Left renal cortex interstitium (tissue), 4 donors: ENCODE measurements at places on chromosomes 4 and X.

GRCh38 chrX:78104447-78105176 is 564 bp downstream of the PGK1 start:
- peak; percentile 7 for DNase-seq

GRCh38 chr4:138225477-138225876 is 16.7 kb downstream of the SLC7A11 start:
- DNase-seq = no peak

GRCh38 chrX:76148041-76148665 is 24.7 kb upstream of the PBDC1 start:
- DNase-seq = no peak

- peak; percentile 4 for DNase-seq
These were observed 102.9 kb downstream of the GRXCR1 start for GRCh38 chr4:42995343-42995944.

DNA sequence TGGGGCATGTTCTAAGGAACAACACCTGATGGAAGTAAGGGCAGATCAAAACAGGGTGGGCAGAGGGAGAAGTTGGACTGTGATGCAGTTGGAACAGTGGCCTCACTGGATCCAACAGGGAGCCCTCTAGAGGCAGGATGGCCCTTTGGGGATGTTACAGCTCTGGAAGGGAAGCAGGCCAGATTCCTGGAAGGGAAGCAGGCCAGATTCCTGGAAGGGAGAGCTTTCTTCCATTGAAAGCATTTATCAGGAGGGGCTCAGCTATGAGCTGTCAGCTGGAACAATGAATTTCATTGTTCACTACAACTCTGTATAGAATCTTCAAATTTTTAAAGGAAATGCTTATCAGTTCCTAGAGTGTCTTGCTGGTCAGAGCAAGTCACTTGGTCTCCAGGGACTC is 17.7 kb downstream of the IL15 start:
- no peak for DNase-seq

DNA sequence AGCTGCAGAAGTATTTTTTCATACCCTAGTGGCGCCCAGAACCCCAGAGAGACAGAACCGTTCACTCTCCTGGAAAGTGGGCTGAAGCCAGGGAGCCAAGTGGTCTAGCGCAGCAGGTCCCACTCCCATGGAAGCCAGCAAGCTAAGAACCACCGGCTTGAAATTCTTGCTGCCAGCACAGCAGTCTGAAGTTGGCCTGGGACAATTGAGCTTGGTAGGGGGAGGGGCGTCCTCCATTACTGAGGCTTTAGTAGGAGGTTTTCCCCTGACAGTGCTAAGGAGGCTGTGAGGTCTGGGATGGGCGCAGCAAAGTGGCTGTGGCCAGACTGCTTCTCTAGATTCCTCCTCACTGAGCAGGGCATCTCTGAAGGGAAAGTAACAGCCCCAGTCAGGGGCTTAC is 84.5 kb upstream of the ATXN3L start:
- no peak for DNase-seq

DNA sequence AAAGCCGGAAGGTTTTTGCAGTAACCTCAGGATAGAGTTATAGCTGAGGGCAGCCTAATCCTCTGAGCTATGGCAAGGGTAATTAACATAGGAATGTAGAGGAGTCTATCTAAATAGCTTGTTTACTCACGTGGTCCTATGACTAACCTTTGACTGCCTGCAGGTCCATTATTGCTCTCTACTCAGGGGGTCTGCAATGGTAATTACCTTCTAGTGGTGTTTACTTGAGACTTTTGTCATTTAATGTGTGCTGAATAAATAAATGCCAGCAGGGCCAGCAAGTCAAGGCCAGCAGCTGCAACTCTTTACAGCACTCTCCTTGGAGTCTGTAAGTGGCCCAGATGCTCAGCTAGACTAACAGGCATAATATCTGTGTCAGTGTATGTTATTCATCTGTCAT is 212.7 kb upstream of the FMR1 start:
- DNase-seq = no peak

DNA sequence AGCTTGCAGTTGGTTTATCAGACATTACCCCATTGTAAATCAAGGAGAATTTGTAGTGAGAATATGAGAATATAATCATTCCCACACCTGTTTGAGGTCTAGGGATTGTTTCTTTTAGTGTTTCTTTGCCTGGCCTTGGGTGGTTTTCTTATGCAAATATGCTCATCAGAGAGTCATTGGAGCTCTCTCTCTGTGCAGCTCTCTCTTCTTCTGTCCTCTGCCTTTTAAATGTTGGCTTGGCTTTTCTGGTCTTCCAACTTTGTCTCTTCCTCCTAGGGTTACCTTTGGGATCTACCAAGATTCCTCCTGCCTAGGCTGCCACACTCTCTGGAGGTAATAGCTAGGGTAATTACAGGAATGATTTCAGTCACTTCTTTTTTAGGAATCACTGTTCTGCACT is 102.3 kb upstream of the ARSJ start:
- DNase-seq = no peak

- DNase-seq = no peak
These were observed 7.2 kb downstream of the GSTCD start for GRCh38 chr4:105715692-105716278.

- no peak for DNase-seq
These were observed 95.6 kb downstream of the AFAP1 start for GRCh38 chr4:7843831-7844593.

- no peak for DNase-seq
These were observed 1454.7 kb upstream of the IGFBP7 start for GRCh38 chr4:58564695-58565475.

DNA sequence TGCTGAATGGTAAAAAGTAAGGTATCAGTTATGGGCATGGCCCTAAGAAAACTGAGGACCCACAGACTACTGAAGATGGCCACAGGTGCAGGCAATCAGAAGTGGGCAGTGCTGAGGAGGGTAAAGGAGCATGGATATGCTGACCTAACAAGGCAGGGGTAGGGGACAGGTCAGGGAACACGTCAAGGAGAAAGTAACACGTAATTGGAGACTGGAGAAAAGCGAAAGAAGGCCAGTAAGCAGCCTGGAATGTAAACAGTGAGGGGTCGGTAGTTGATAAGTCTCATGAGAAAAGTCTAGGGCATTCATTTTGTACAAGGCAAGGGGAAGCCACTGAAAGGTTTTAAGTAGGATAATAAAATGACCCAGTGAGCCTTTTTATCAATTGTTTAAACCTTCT is 153.3 kb downstream of the PRDM5 start:
- DNase-seq = no peak

- no peak for DNase-seq
These were observed 8.9 kb downstream of the NUP62CL start for GRCh38 chrX:107197319-107197718.

GRCh38 chrX:46941341-46941740 is 29.1 kb downstream of the JADE3 start:
- no peak for DNase-seq

DNA sequence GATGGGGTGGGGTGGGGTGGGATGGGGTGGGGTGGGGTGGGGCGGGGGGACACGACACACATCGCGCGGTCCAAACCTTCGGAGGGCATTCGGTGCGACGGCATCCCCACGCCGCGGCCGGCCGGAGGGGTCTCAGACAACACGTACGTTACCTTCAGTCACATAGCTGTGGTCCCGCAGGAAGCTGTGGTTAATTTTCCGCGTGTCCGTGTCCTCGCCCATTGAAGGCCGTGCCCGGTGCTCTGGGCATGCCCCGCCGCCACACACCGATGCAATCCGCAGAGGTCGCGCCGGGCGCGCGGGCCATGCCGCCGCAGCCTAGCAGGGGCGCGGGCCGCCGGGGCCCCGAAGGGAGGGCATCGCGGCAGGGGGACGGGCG is 417 bp downstream of the PPP2R2C start:
- DNase-seq = no peak

GRCh38 chrX:131792356-131792749 is 230.7 kb upstream of the STK26 start:
- DNase-seq = no peak

- no peak for DNase-seq
These were observed 17.2 kb downstream of the GPKOW start for GRCh38 chrX:49106296-49106695.
